Cardiac septum (tissue), 1 donor: ENCODE measurements at places on chromosomes 16 and 17.

- no peak for DNase-seq
These were observed 55.1 kb upstream of the CNTNAP4 start for GRCh38 chr16:76222087-76222486.

DNA sequence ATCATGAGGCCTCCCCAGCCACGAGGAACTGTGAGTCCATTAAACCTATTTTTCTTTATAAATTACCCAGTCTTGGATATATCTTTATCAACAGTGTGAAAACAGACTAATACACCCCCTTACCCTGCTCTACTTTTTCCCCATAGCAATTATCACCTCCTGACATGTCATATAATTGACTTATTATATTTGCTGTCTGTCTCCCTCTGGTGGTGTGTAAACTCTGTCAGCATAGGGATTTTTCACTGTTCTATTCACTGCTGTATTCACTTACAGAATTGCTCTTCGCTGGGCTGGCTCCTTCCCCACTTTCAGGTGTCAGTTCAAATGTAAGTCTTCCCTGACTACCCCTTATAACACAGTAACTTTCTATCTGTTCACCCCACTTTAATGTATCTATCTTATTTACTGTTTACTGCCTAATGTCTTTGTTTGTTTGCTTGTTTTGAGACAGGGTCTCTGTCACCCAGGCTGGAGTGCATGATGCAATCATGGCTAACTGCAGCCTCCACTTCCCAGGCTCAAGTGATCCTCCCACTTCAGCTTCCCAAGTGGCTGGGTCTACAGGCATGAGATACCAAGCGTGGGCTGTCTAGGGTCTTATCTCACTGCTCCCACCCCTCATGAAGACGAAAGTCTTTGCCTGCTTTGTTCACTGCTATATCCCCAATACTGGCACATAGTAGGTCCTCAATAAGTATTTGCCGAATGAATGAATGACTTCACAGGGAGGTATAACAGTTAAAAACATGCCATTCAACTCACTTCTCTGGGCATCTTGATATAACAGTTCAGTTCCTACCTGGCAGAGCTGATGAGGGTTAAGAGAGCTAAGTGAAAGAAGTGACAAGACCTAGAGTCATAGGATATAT lies 52.4 kb upstream of the CDH3 start:
- no peak for DNase-seq

DNA sequence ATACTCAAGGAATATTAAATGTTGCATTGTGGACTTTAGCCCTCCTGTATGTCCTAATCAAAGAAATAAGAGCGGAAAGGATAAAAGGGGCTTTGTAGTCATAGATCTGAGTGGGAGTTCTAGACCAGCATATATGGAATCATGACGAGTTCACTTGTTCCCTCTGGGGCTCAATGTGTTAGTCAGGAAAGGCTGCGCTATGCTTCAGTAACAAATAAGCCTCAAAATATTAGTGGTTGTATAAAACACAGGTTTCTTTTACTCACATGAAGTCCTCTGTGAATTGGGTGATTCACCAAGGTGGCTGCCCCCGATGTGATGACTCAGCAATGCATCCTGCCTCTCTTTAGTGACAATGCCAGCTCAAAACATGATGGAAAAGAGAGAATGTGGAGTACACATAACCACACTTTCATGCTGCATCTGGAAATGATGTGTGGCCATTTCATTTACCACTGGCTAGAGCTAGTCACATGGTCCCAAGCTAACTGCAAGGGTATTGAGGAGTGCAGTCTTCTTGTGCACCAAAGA lies 63.3 kb upstream of the IRX5 start:
- DNase-seq: no peak

DNA sequence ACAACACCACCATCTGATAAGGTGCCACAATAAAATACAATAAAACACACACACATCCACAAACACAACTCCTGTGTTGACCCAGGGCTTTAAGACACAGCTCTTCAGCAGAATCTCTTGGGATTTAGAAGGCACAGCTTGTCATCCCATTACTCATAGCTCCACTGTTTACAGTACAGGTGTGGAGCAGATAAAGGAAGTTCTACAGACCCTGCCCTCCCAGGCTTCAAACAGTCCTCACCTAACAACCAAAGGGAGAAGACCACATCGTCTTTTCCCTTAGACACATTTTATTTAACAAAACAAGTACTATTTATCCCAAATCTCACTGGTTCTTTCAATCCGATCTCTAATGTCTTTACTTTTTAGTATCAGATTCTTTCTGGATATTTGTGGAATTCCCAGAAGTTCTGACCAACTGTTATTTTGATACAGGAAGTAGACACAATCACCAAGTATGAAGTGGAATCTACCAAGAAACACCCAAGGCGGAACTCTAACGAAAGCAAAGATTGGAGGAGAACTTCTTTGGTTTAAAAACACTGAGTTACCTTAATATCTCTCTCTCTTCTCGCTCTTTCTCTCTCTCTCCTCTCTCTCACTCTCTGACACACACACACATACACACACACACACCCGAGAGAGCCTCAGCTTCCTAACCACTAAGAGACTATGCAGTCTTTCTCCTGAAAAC lies 46.1 kb downstream of the CYTH1 start:
- DNase-seq: no peak

DNA sequence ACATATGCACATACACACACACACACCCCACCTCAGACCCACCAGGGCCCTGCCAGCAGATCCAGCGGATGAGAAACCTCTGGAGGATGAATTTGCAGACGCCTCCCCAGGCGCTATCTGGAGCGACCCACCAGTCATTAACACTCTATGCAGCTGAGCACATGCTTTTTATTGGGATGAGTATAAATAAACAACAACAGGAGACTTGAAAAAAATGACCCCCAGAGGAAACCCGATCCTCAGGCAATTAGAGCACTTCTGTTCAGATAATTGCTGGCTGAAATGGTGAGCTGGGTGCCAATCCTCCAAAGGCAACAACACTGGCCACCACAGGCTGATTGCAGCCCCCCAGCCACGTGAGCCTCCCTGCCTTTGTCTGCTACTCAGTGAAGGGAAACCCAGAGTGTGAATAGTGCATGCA lies 32.9 kb downstream of the DYNLRB2 start:
- no peak for DNase-seq

DNA sequence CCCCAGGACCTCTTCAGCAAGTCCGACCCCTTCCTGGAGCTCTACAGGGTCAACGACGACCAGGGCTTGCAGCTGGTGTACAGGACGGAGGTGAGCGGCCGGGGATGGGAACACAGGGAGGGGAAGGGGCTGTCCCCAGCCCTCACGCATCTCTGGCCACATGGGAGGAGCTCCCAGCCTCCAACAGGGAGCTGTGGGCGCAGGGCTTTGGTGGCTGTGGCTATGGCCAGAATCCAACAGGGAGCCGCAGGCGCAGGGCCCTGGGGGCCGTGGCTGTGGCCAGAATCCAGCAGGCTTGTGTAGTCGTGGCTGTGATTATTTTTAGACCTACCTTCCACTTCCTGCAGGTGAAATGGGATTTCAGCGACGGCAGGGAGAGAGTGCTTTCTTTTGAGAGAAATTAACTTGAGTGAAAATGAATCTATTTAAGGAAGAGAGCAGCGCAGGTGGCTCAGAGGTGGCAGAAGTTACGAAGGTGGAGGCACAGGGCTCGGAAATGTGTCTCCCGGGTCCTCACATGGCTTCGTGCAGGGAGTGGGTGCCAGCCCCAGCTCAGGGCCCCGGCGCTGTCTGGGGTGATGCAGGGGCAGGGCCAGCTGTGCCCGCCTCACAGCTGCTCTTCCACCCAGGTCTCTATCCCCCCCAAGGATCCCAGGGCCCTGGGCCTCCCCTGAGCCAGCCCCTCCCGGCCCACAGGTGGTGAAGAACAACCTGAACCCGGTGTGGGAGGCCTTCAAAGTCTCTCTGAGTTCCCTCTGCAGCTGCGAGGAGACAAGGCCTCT lies 9.4 kb downstream of the CPNE7 start:
- no peak for DNase-seq
